Activated CD8-positive, alpha-beta memory T cell treated with anti-CD3 and anti-CD28 coated beads for 1 hour (primary cell): ENCODE measurements at places on chromosomes 16 and 17.
A peak's percentile ranks its signal among the peaks of the same experiment; 100 is the strongest.

- DNase-seq: no peak
Measured at GRCh38 chr17:45035848-45036247, 15.6 kb downstream of the DCAKD start.

GRCh38 chr17:2982854-2983253, 80.6 kb downstream of the OR1D5 start:
- no peak for DNase-seq

GRCh38 chr16:81786321-81786720, 7.2 kb downstream of the PLCG2 start:
- DNase-seq: no peak

- no peak for DNase-seq
Measured at GRCh38 chr17:39305978-39306377, 80.2 kb upstream of the STAC2 start.

GRCh38 chr17:58081646-58082340, 1.4 kb upstream of the DYNLL2 start:
- no peak for DNase-seq

DNA sequence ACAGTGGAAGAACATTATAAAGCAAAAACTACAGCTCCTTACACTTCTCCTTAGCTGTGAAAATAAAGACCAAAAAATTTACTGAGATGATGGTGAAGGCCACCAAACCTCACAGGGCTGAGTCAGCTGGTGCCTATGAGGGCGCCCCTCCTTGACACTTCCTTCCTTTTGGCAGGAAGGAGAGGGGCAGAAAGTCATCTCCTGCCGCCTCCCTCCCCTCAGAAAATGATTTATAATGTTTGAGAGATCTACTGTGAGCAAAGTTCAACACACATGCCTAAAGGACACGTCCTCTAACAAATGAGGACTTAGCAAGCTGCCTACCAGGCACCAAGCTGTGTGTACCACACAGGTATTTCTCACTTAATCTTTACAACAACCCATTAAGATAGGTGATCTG, 245.7 kb downstream of the PRKCA start:
- peak; percentile 28 for DNase-seq

- DNase-seq: no peak
Measured at GRCh38 chr16:57721356-57722209, 14.0 kb upstream of the KATNB1 start.

- DNase-seq: no peak
Measured at GRCh38 chr16:87054856-87055255, 262.3 kb downstream of the C16orf95 start.

DNA sequence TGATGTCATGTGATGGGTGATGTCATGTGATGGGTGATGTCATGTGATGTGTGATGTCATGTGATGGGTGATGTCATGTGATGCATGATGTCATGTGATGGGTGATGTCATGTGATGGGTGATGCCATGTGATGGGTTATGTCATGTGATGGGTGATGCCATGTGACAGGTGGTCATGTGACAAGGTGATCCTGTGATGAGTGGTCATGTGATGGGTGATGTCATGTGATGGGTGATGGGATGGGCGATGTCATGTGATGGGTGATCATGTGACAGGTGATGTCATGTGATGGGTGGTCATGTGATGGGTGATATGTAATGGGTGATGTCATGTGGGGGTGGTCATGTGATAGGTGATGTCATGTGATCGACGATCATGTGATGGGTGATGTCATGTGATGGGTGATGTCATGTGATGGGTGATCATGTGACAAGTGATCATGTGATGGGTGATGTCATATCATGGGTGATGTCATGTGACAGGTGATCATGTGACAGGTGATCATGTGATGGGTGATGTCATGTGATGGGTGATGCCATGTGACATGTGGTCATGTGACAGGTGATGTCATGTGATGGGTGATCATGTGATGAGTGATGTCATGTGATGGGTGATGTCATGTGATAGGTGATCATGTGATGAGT, 17.2 kb downstream of the CD300LB start:
- DNase-seq: no peak

DNA sequence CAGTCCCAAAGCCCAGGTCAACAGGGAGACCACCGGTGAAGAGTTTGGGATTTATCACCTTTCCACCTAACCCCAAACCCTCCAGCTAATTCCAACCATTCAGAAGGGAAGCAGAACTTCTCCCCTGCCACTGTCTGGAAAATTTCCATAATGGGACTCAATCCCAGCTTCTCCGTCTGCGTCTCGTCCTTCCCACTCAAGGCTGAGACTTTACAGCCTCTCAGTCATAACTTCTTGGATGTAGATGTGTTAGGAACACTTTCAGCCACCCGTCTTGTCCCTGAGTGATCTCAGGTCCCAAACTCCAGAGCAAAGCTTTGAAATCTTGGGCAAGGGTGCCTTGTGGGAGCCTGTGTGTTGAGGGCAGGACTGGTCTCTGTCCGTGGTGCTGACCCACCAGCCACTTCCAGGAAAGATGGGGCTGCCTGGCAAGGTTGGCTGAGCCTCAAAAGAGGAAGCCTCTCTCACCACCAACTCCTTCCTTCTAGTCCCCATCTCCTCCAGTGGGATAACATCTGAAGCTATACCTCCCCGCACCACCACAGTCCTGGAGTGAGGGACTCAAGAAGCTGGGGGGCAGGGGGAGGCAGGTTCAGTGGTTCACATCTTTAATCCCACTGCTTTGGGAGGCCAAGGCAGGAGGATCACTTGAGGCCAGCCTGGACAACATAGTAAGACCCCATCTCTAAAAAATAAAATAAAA, 9.3 kb downstream of the GAS2L2 start:
- no peak for DNase-seq

GRCh38 chr16:66714654-66715307, 18.2 kb upstream of the CMTM4 start:
- DNase-seq: no peak

DNA sequence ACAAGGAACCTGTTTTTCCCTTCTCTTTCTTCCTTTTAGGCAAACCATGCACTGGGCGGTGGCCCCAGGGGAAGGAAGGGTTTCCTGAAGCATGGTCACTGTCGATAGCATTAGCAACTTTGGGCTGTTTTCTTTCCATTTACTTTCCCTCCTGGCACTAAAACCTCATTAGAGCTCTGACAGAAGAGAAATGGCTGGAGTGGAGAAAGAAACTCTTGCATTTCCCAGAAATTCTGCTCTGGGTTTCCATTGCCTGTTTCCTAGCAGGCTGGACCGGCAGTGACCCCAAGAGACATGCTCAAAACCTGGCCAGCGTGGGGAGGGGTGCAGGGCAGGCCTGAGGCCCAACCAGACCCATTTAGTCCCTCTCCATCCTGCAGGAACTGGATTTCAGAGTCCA, 230.7 kb upstream of the CCL2 start:
- DNase-seq: no peak

- DNase-seq: no peak
Measured at GRCh38 chr17:63996430-63997182, 1.5 kb upstream of the PRR29 start.

DNA sequence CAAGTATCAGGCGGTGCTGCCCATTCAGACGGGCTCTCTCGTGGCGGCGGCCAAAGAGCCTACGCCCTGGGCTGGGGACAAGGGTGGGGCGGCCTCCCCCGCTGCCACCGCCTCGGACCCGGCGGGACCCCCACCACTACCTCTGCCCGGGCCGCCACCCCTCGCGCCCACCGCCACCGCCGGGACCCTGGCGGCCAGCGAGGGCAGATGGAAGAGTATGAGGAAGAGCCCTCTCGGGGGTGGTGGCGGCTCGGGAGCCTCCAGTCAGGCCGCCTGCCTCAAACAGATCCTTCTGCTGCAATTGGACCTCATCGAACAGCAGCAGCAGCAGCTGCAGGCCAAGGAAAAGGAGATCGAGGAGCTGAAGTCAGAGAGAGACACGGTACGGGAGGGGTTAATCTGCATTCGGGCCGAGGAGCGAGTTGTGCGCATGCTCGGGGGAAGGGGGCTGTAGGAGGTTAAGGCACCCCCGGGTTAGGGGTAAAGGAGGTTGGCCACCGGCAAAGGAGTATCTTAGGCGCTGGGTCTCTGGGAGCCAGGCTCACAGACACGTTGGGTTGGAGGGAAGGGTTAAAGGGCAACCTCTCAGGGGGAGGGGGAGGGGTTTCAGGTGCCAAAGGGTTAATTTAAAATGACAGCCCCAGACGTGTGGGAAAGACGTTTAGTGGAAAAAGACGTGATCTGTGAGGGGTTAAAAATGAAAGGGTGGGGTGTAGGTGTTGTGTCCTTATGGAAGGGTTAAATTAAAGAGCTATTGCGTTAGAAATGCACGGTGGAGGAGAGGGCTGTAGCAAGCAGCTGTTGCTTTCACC, 1.4 kb downstream of the MSL1 start:
- DNase-seq: no peak

- no peak for DNase-seq
Measured at GRCh38 chr17:39999067-39999466, 16.2 kb upstream of the CSF3 start.

GRCh38 chr17:78484271-78485246, 92.6 kb downstream of the DNAH17 start:
- DNase-seq: peak; percentile 8

DNA sequence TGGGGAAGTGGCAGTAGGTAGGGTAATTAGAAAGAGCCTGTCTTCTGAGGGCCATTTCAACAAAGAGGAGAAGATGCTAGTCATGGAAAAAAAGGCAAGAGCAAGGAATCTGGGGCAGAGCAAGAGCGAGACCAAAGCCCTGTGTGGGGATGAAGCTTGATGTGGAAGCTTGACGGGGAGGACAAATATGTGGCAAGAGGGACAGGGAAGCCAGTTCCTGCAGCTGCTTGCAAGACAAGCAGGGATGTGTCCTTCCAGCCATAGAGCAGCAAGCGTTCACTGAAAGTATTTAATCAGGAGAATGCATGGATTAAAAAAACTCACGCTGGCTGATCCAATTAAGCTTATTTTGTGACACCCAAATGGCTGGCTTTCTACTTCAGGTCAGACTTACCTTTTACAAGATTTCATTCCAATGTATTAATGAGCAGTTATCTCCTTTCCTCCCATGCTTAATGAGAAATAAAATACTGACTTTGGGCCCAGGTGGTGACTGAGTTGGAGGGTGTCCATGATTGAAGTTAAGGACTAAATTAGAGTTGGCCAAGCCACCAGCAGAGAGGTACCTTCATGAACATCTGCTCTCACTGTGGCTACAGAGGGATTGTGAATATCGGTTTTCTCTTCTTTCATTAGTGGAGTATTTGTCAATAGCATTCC, 76.8 kb downstream of the ABCA8 start:
- DNase-seq: no peak

GRCh38 chr17:55086635-55087058, 118.1 kb downstream of the STXBP4 start:
- DNase-seq: no peak

- peak; percentile 43 for DNase-seq
Measured at GRCh38 chr16:19086322-19087199, 19.1 kb downstream of the COQ7 start.

- DNase-seq: no peak
Measured at GRCh38 chr16:12675852-12676251, 127.8 kb downstream of the CPPED1 start.
